ENCODE measurements at places on chromosomes 11 and 22. TPM values are rescaled to one million over a fixed set of nuclear protein-coding genes. Genes with fewer than 3 reads are reported as not detected.

Gene C11orf65
- total RNA-seq, result 3.3 TPM

Gene IFITM1
- total RNA-seq, result 104 TPM

- peaks cover 48% of the 10 kb centered on the region for H3K4me1 ChIP-seq
- no peaks in the 10 kb centered on the region for H3K36me3 ChIP-seq
- DNase-seq, result no peak
- no peak overlapping the region for H3K4me3 ChIP-seq
These were observed 186.6 kb downstream of the MAML2 start for GRCh38 chr11:96156379-96156722.

DNA sequence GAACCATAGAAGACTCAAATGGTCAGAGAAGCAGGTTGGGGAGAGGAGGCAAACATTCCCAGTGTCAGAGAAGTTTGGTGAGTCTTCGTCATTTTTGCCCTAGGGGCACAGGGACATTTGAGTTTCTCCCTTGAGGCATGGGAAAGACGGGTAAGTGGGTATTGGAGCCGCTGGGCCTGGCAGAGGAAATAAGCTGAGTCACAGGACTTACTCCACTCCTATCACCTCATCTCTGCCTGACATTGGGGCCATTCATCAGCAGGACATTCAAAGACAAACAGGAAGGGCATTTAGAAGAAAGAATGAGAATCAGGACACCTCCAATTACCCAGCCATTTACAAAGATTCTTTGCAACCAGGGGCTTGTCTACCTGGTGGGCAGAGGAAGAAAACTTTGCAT lies 100.7 kb upstream of the SEZ6L start:
- H3K4me1 ChIP-seq, result no peaks in the 10 kb centered on the region
- H3K27me3 ChIP-seq, result peaks cover 11% of the 10 kb centered on the region
- no peak overlapping the region for H3K4me3 ChIP-seq
- no peaks in the 10 kb centered on the region for H3K36me3 ChIP-seq
- no peak for DNase-seq

GRCh38 chr11:58592760-58593472 lies 14.1 kb downstream of the ZFP91 start:
- H3K36me3 ChIP-seq, result peaks cover 4% of the 10 kb centered on the region
- H3K4me3 ChIP-seq, result no peak overlapping the region
- DNase-seq, result no peak
- H3K4me1 ChIP-seq, result peaks cover 18% of the 10 kb centered on the region

DNA sequence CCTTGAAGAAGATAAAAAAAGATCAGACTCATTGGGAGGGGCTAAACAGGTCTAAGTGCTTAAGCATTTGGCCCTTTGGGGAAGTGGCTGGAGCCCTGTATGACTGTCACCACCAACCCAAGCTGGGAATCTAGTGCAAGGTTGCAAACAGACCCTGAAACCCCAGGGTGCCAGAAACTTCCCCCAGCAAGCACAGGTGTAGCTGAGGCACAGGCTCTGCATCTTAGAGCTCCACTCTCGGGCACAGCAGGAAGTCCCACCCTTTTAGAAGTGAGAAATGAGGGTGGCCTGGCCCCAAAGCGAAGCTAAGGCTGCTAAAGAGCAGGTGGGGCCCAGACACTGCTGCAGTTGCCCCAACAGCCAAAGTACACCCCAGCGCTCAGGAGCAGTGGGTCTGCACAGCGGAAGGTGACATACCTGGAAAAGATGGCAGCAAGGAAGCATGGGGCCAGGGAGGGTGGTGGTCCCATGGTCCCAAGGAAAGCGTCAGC lies 5.8 kb upstream of the KDM2A start:
- H3K4me3 ChIP-seq, result no peak overlapping the region
- no peaks in the 10 kb centered on the region for H3K36me3 ChIP-seq
- no peak overlapping the region for H3K27ac ChIP-seq
- no peaks in the 10 kb centered on the region for H3K4me1 ChIP-seq
- DNase-seq, result no peak

GRCh38 chr11:3631331-3631730 lies 10.5 kb downstream of the ART5 start:
- no peaks in the 10 kb centered on the region for H3K4me1 ChIP-seq
- no peaks in the 10 kb centered on the region for H3K36me3 ChIP-seq
- DNase-seq, result no peak
- no peaks in the 10 kb centered on the region for H3K27me3 ChIP-seq
- H3K27ac ChIP-seq, result no peak overlapping the region

- H3K36me3 ChIP-seq, result no peaks in the 10 kb centered on the region
- H3K27me3 ChIP-seq, result no peaks in the 10 kb centered on the region
- H3K4me1 ChIP-seq, result no peaks in the 10 kb centered on the region
- no peak overlapping the region for H3K27ac ChIP-seq
- no peak overlapping the region for H3K4me3 ChIP-seq
These were observed 245.0 kb upstream of the B3GAT1 start for GRCh38 chr11:134656861-134657540.

DNA sequence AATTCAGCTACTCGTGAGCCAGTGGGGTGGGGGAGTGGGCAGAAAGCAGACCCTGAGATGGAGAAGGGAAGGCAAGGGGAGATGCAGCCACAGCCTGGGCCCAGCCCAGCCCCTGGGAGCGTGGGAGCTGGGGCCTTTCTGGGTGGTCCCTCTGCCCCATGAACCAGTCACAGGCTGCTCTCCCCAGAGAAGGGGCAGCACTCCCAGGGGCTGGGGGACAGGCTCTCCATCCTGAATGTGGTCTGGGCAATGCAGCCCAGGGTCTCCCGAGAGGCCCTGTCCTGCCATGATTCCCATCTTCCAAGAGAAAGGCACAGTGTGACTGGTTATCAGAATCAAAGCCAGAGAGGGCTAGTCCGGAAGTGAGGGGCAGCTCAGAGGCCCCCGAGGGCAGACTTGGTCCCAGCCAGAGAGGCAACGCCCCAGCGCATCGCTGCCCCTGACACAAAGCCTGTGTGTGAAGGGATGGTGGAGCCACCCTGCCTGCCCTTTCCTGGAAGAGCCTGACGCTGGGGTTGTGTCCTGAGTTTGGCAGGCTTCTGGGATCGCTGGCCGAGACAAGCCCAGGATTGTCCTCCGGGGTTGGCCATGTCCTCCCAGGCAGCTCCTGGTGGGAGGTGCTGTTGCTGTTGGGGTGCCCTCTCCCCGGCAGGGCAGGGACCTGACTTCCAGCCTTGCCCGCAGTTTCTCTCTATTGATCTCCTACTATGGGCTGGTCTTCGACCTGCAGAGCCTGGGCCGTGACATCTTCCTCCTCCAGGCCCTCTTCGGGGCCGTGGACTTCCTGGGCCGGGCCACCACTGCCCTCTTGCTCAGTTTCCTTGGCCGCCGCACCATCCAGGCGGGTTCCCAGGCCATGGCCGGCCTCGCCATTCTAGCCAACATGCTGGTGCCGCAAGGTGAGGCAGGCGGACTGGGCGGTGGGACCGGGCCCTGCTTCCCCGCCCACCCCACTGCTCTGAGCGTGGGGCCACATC lies 23.8 kb upstream of the SLC22A12 start:
- H3K4me3 ChIP-seq, result no peak overlapping the region
- no peak for DNase-seq
- H3K4me1 ChIP-seq, result peaks cover 16% of the 10 kb centered on the region
- no peak overlapping the region for H3K27ac ChIP-seq
